ENCODE measurements at places on chromosomes 5 and 9.

DNA sequence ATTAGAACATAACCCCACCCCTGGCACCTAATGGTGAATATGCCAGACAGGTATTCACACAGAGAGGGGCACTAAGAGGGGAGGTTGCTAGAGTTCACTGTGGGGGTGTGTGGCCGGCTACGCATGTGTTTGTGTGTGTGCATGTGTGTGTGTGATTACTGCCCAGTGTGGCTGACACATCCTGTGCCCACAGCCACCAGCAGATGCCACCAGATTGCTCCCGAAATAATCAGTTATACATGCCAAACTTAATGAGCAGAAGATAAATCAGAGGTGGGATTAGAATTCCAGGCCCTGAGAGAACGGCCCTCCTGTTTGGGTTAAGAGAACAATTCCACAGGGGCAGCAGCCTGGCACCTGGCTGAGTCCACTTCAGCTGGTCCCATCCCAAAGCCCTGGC lies 91.8 kb upstream of the TBCA start:
- no peak for DNase-seq

DNA sequence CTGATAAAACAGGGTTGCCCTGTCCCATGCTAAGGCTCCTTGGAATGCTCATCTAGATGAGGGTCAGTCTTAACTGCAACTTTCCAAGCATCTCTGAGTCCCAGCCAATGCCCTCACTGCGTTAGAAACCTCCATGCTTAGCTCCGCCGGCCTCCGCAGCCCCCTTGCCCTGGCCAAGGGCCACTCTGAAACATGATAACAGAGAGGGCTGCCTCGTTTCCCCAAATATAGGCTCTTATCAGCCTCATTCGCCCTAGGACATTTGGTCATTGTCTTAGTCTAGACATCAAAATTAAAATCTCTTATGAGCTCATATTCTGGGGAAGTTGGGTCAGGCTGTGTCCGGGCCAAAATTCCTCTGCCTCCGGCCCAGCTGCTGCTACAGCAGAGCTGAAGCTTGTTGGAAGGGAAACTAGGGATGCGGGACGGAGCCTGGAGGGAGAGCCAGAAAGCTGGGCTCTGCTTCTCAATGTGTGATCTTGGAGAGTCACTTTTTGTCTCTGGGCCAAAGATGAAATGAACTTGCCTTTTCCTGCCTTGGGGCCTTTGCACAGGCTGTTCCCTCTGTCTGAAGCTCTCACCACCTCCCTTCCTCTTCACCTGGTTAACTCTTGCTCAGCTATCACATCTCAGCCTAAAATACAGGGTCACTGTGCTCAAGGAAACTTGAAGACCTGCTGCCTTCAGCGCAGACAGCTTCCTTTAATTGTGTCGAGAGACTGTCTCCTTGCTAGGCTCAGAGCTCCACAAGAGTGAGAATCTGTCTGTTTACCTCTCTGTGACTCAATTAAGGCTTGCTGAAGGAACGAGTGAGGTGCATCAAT lies 191.3 kb downstream of the RGS3 start:
- DNase-seq = no peak

DNA sequence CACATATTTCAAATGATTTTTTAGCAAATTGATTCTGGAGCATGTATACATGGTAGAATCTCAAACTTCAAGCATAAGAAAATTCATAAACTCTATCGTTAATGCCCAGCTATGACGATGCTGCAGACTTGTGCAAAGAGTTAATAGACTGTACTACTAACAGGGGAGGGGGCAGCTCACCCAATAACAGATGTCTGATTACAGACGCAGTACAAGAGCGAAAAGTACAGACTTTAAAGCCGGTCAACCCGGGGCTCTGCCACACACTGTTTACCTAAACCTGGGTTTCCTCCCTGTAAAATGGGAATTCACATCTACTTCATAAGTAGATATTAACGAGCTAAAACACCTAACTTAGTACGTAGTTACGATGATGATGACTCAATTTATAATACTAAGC lies 651 bp downstream of the TRIM23 start:
- DNase-seq = no peak

GRCh38 chr9:79681576-79681975 lies 109.8 kb downstream of the TLE4 start:
- DNase-seq = no peak

DNA sequence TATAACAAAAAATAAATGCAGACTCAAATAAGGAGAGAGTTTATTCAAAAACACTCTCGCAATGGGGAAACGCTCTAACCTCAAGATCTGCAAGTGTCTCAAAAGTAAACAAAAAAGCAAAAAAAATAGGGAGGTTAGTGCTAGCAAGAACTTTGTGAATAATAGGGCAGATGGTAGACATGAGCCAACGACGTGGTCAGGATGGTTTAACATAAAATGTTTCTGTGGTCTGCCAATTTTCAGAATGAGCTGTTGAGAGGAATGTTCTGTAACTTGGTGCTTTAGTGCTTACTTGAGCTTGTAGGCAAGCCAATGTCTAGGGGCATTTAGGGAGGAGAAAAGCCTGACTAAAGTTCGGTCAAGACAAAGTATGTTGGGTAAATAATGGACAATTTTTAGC lies 1813.9 kb upstream of the CDH6 start:
- DNase-seq = no peak

GRCh38 chr5:161378701-161379100 lies 167.8 kb downstream of the GABRB2 start:
- DNase-seq = no peak

- no peak for DNase-seq
Measured at GRCh38 chr5:149228618-149229297, 42.9 kb upstream of the AFAP1L1 start.

- DNase-seq = peak; percentile 8
Measured at GRCh38 chr9:91954841-91955471, 4.9 kb upstream of the ROR2 start.

DNA sequence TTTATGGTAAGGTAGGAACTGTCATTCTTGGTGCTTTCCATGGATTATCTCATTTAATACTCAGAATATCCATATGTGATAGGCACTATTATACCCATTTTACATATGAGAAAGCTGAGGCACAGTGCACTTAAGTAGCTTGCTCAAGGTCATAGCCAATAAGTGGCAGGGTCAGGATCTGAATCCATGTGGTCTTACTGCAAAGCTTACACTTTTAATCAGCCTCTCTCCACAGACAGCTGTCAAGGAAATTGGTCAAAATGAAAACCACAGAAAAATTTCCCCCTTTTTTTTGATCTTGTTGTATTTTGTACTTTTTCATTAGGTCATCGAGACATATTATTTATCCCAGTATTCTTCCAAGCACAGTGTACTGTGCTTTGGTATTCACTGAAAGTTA lies 78.5 kb downstream of the ERCC6L2 start:
- peak; percentile 32 for DNase-seq

GRCh38 chr5:122102825-122103224 lies 24.8 kb upstream of the LOX start:
- DNase-seq = no peak

GRCh38 chr9:93592008-93592642 lies 15.7 kb downstream of the PHF2 start:
- DNase-seq = no peak

DNA sequence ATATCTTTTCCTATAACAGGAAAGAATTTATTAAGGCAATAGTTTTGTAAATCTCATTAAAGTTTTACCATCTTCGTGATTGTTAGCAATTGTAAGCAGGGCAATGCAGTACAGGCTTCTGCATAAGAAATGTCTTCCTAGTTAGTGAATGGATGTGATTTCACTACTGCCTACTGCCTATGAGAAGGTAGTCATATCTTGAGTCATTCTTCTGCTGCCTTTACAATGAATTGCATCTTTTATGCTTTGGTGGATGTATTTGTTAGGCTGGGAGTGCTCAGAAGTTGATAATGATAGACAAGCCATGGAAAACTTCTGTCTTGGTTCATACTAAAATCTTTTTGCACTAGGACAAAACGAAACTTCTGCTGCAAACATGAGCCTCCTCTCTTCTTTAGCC lies 128.0 kb downstream of the ADAMTSL1 start:
- no peak for DNase-seq

GRCh38 chr5:153641183-153641688 lies 150.8 kb downstream of the GRIA1 start:
- DNase-seq = no peak

- no peak for DNase-seq
Measured at GRCh38 chr9:77719321-77719720, 71.2 kb upstream of the GNA14 start.

DNA sequence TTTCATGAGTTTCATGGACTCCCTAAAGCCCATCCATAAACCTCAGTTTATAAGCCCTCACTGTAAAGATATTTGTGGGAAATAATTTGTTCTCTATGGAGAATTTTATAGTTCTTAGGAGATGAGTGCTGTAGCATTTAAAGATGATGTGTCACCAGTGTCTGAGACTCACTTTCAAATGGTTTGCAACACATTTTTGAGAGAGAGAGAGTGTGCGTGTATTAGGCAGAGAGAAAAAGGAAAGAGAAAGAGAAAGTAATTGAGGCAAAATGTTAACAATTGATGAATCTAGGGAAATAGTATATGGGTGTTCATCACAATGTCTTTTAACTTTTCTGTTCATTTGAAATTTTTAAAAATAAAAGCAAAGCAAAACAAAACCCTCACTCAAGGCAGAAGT lies 479.0 kb downstream of the ZSWIM6 start:
- DNase-seq = no peak

DNA sequence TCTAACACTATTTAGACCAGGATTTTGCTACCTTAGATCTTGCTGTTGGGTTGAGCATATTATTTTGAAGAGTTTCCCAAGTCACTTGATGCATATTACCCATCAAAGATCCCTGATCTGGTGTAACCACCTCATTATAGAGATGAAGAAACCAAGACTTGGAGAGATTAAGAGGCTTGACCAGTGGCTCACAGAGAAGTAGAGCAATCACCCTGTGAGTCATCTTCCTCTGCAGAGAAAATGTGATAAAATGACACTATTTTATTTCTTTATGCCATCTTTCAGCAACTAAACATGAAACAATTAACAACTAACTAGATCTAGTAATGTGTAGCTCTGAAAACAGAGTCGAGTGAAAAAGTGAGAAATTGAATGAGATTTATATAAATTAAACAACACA lies 76.1 kb downstream of the KIF4B start:
- no peak for DNase-seq

DNA sequence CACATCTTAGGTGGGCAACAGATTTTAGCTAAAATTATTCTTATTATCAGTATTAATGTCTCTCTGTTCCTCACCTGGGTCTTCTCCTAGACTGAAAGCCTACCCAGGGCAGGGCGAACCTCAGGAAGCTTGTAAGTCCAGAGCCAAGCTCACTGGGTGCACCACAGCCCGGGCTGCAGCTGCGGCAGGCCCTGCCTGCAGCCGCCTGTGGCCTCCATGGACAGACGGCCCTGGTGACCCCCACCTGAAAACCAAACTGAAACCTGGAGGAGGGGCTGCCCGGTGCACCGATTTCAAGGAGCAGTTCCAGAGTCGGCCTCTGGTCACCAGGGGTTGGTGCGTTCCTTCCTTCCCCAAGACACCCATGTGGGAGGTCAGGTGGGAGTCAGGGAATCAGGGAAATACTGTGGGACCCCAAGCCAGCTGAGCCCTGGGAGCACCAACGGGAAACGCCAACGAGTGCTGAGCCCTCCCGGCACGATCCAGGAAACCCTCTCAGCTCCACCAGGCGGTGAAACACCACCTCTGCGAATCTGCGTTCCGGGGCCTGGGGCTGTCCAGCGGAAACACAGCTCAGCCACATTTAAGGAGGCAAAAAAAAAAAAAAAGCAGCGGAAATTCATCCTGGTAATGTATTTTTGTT lies 68.6 kb upstream of the PPP1R26 start:
- DNase-seq = no peak

DNA sequence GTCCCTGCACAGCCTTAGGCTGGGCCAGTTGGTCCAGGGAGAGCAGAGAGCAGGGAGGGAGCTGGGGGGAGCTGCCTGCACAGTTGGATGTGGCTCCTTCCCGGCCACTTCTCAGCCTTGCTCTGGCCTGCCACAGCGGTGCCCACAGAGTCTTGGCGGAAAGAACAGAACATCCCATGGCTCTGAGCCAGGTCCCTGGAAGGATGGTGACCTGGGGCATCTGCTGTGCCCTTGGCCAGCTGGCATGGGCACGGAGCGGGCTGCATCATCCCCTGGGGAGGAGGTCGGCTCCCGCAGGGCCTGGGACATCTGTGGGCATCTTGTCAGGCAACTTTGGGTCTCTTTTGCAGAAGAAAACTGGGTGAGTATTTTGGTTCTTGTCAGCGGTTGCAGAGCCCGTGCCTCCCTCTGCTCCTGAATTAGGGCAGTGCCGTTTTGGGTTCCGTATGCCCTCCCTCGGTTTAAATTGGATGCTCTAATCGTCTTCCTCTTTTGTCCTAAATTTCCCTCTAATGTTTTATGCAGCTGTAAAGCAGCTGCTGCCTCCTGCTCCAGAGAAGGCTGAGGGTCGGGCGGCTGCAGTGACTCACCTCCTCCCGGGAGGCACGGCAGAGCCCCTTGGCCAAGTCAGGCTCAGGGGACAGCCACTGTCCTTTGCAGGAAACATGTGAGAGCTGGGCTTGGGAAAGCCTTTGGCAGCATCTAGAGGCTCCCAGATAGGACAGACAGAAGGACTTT lies 10.5 kb upstream of the NACC2 start:
- no peak for DNase-seq

DNA sequence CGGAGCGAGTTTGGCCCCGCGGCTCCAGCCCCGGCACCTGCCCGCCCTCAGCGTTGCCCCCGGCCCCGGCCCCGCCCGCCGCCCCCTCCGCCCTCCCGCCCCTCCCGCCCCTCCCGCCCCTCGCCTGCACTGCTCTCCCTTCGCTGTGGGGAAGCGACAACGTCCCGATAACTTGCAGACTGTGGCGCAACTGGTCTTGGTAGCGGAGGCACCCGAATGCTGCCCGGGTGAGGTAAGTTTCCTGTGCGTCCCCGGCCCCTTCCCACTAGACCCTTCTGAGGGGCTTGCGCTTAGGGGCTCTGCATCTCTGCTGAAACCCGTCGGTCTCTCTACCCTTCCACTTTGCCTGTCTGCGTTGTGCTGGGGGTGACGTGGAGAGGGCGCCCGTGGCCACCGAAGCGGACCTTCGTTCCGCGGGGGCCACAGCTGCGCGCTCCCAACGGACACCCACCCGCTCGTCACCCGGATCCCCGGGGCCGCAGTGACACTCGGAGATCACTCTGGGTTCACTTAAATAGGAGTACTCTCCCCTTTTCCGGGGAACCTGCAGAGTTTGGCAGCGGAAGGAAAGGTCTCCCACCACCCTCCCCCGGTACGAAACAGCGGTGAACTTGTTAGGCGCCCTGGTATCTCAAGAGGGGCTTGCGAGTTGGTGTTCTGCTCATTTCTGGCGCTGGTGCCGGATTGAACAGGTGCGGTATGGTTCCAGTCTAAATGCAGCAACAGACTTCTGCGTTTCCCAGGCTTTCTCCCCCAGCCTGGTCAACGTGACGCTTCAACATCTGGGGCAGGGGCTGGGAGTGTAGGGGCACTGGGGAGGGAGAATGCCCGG lies 707 bp downstream of the PIP5K1B start:
- no peak for DNase-seq

GRCh38 chr5:148425808-148426207 lies 42.0 kb downstream of the FBXO38 start:
- no peak for DNase-seq

Measured in T-helper 1 cell (primary cell).